Psoas muscle (tissue), 8 donors: ENCODE measurements at places on chromosomes 2 and 18.

DNA sequence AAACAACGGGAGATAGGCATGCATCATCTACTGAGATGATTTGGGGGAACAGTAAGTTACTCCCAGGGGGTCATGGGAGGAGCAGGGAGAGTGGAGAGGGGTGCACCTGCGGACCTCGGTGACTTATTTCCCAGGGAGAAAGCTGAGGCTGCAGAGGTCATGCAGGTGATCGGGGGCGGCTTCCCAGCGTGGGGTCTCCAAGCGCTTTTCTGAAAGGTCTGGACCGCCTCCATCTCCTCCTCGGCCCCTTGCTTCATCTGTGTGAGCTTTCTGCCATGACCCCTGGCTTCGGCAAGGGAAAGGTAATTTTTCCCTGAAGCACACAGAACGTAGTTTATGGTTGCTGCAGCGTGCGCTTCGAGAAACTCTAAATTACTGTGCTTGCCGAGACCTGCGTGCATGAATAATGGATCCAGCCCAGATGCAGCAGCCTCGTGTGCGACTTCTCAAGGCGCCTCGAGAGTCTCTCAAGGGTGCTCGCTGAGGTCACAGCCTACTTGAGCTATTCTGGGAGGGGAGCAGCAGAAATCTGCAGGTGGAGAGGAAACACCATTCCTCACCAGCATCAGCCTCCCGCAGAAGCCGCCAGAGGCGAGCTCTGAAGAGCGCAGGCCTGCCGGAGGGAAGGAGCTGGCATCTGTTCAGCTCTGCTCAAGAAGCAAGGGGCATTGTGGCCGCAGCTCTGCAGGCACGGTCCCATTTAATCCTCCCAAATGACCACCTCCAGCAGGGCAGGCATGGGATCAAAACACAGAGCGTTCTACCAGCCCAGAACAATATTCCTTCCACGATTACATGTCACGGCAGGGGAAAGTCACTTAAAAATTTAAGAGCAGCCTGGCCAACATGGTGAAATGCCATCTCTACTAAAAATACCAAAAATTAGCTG is 308.4 kb upstream of the MYT1L start:
- DNase-seq: no peak

- no peak for DNase-seq
These were observed 95.4 kb downstream of the HAUS1 start for GRCh38 chr18:46199515-46200147.

DNA sequence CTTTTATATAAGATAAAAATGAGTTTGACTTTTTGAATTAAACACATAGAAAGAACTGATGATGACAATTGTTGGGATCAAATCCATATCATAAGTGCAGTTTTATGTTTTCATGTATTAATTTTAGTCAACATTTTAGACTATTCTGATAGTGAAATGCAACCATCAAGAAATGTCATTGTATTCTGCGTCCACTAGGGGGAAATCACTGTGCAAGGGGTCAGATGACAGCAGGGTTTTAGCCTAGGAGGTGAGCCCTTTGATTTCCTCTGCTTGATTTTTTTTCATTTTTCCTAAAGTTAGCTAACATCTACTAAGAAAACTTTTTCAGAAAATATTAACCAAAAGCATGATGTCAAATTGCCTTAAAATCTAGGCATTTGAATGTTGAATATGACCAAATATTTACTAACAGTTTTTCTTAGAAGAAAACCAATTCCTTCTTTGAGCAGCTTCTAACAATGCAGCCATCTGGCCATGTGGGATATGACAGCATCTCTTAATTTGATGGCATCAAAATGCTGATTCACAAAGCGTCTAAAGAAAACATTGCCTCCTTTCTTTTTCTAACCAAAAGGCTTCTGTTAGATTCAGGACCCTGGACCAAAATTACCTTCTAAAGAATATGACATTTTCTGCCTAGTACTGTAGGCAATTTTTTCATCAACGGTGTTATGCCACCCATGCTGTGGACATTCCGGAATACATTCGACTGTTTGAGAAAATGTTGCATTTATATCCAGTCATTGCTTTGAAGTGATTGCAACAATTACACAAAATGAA is 141.5 kb downstream of the SPHKAP start:
- DNase-seq: no peak

DNA sequence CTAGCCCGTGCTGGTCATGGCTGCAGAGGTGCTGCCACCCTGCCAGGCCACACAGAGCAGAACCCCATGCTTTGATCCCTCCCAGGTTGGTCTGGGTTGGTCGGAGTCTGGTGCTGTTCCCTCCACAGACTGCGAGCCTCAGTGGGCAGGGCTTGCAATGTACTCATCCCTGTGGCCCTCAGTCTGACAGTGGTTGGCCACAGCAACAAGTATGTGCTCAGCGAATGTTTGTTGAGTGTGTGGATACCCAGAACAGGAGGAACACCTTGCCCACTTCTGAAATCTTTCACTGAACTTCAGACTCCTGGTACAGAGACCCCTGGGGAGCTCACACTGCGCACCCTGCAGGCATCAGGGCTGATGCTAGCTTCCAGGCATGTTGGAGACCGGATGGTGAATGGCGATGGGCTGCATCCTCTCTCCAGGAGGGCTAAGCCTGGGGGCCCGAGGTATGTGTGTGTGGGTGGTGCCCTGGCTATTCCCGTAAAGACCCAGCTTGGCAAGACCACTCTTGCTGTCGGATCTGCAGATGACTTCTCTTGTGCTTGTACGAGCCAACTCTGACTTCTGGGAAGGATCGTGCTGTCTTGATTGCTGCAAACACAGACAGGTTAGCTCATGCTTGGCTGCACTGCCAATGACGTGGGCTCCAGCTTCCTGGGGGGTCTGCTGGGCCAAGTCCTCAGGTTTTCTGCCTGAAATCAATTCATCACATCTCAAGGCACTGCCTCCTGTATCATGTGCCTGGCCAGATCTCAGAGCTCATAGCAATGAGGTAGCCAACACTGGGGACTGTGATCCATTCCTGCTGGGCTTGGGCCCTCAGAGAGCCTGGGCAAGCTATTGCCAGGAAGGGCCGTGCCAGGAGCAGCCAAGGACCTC is 43.7 kb downstream of the RHOB start:
- DNase-seq: peak; percentile 85

GRCh38 chr2:121019071-121019470 is 265.9 kb downstream of the TFCP2L1 start:
- no peak for DNase-seq

- no peak for DNase-seq
These were observed 22.6 kb upstream of the CALCRL start for GRCh38 chr2:187470698-187471097.
